Large intestine (tissue), 12 donors: ENCODE measurements at places on chromosomes 2 and 18. TPM values are rescaled to one million over a fixed set of nuclear protein-coding genes. Genes with fewer than 3 reads are reported as not detected.

- no peaks in the 10 kb centered on the region for H3K4me1 ChIP-seq
- DNase-seq, result no peak
- H3K27ac ChIP-seq, result no peak overlapping the region
- H3K27me3 ChIP-seq, result peaks cover 39% of the 10 kb centered on the region
- H3K4me3 ChIP-seq, result no peak overlapping the region
- H3K36me3 ChIP-seq, result no peaks in the 10 kb centered on the region
Measured at GRCh38 chr2:5674026-5674340, 18.2 kb upstream of the SOX11 start.

DNA sequence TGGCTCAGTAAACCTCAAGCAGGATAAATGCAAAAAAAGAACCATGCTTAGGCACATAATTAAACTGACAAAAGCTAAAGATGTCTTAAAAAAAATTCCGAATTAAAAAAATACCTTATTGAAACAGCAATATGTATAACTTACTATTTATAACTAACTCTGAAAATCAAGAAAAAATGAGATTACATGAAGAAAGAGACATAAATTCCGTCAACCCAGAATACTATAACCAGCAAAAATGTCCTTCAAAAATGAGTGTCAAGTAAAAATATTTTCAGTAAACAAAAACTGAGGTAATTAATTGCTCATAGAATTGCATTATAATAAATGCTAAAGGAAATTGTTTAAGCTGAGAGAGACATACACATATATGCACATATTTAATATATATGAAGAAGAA is 474.5 kb upstream of the SYT4 start:
- no peaks in the 10 kb centered on the region for H3K36me3 ChIP-seq
- no peak overlapping the region for H3K4me3 ChIP-seq
- H3K4me1 ChIP-seq, result no peaks in the 10 kb centered on the region
- no peak overlapping the region for H3K27ac ChIP-seq

GRCh38 chr2:104836265-104836664 is 17.6 kb upstream of the POU3F3 start:
- H3K4me3 ChIP-seq, result no peak overlapping the region
- H3K4me1 ChIP-seq, result no peaks in the 10 kb centered on the region
- DNase-seq, result no peak
- H3K27ac ChIP-seq, result no peak overlapping the region
- H3K36me3 ChIP-seq, result no peaks in the 10 kb centered on the region
- peaks cover 20% of the 10 kb centered on the region for H3K27me3 ChIP-seq

- H3K36me3 ChIP-seq, result no peaks in the 10 kb centered on the region
- H3K27ac ChIP-seq, result no peak overlapping the region
- H3K27me3 ChIP-seq, result no peaks in the 10 kb centered on the region
- no peaks in the 10 kb centered on the region for H3K4me1 ChIP-seq
Measured at GRCh38 chr2:173349287-173349686, 5.4 kb upstream of the CDCA7 start.

DNA sequence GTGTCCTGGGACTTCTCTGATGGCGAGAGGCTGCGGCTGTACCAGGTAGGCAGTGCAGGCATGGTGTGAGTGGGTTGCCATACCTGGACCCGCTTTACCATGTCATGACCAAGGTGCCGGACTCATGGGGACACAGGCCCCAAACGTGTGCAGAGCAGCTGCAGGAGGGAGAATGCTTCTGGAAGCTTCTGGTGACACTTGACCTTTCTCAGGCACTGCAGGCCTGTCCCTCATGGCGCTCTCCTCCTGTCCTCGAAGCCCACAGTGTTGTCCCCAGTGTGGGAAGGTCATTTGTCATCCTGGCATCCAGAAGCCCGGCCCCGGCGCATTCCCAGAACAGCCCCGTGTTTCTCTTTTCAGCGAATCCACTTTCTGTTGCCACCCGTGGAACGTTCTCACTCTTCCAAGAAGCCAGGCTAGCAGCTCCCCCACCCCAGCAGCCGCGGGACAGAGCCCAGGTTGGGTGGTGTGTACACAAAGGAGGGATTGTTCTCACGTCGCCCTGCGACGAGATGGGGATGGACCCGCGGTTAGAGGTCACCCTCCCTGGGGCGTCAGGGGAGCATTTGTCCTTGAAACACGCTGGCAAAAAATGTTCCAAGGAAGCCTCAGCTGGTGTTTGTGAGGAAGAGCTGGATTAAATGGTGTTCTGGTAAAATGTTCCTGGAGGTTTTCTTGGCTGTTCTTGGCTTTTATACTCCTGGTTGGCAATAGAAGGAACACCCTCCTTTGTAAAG is 43.7 kb downstream of the SH3BP4 start:
- H3K4me3 ChIP-seq, result no peak overlapping the region
- no peak overlapping the region for H3K27ac ChIP-seq
- H3K27me3 ChIP-seq, result no peaks in the 10 kb centered on the region
- peaks cover 53% of the 10 kb centered on the region for H3K4me1 ChIP-seq
- no peak for DNase-seq

DNA sequence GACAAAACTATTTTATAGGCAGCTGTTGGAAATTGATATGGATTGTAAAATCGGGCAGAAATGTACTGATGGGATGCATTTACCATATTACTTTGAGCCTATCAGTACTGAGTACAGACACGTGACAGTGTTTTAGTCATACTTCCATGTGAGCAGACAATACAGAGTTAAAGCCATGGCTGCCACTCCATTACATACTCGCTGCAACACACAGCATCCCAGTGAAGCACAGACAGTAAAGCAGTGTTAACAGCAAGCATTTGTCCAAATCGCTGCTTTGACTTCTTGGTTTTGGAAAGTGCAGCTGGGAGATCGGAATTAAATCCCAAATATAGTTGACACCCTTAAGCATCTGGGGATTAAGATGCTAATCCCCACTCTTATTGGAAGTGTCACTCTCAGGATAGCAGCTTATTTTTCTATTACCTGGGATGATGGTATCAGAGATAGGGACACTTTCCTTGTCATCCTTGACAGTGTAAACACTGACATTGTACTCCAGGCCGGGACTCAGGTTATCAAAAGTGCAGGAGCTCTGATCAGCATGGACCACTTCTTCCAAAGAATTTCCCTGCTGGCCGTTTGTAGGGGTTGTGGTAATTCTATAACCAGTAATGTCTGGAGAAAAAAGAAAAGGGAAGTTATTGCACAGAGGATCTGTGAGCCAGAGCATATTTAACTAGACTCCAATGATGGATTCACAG is 41.6 kb downstream of the FN1 start:
- H3K4me3 ChIP-seq, result no peak overlapping the region
- H3K4me1 ChIP-seq, result no peaks in the 10 kb centered on the region
- H3K27ac ChIP-seq, result no peak overlapping the region
- peaks cover 57% of the 10 kb centered on the region for H3K36me3 ChIP-seq
- no peaks in the 10 kb centered on the region for H3K27me3 ChIP-seq

DNA sequence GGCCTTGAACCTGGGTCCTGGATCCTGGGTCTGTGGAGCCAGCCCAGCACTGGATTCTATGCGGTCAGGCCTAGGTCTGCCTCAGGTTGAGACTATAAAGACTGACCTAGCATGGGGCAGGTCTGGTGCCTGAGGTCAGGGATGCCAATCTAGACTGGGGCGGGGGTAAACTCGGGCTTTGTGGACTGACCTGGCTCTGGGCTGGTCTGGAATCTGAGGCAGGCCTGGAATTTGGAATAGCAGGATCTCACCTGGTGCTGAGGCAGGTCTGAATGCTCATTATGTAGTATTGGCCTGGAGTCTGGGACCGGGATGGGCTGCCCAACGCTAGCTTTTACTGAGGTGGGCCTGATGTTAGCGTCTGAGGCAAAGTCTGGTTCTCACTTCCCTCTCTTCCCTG is 256.0 kb downstream of the KIAA1328 start:
- H3K4me3 ChIP-seq, result no peak overlapping the region
- H3K27ac ChIP-seq, result no peak overlapping the region
- H3K36me3 ChIP-seq, result no peaks in the 10 kb centered on the region
- no peaks in the 10 kb centered on the region for H3K4me1 ChIP-seq
- DNase-seq, result no peak

GRCh38 chr2:238697193-238698071 is 150.5 kb upstream of the TWIST2 start:
- H3K4me1 ChIP-seq, result no peaks in the 10 kb centered on the region
- no peak overlapping the region for H3K27ac ChIP-seq
- H3K4me3 ChIP-seq, result no peak overlapping the region
- no peak for DNase-seq

Gene IL1RN
- polyA plus RNA-seq, result 0.39 TPM

Gene DNAJC5G
- 0.19 TPM for polyA plus RNA-seq

Gene TNS1
- polyA plus RNA-seq, result 26.8 TPM

Gene GDF7
- 0.13 TPM for polyA plus RNA-seq

Gene FSHR
- polyA plus RNA-seq, result not detected

Gene GLI2
- 4.1 TPM for polyA plus RNA-seq
